ENCODE measurements at places on chromosomes 1 and 21.

- no peak for DNase-seq
Measured at GRCh38 chr1:92503043-92503925, 16.6 kb upstream of the GFI1 start.

DNA sequence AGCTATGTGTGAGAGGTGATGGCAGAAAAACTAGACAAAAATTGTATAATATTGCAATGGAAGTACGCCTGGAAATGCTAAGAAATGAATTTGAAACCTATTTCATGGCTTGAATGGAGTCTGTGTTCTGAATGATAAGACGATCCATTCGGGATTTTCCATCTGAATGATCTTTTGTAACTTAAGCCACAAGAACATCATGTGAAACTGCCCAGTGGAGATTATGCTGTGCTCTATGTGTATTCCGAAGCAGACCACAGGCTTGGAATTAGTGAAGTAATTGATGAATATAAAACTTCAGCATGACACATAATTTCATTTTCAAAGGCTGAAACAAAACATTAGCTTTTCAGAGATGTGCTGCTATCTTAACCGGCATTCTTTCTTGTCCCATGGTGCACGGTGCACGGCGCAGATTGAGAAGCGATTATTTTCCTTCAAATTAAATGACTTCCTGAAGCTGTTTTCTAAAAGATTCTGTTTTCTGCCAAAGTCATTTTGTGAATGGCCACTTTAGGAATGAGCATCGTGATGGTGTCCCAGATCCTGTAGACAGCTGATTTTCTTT, 652.9 kb downstream of the PLA2G4A start:
- no peak for DNase-seq

GRCh38 chr1:169949139-169949538, 55.4 kb upstream of the SCYL3 start:
- DNase-seq: no peak

DNA sequence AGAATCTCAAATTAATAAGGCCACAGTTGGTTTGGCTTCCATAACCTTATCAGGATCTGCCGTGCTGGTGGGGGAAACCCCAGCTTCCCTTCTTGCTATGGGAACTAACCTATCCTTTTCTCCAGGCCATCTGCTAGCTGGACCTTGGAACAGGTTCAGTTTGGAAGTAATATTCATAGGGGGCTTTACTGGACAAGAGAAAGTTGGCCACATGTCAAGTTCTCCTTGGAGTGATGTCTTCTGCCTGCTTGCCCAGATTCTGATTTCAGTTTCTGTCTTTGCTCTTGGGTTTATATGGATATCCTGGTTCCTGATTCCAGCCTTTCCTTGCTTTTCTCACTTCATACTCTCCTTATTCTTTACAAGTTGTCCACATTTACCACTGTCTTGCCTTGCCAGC, 279.6 kb downstream of the ASTN1 start:
- DNase-seq: no peak

DNA sequence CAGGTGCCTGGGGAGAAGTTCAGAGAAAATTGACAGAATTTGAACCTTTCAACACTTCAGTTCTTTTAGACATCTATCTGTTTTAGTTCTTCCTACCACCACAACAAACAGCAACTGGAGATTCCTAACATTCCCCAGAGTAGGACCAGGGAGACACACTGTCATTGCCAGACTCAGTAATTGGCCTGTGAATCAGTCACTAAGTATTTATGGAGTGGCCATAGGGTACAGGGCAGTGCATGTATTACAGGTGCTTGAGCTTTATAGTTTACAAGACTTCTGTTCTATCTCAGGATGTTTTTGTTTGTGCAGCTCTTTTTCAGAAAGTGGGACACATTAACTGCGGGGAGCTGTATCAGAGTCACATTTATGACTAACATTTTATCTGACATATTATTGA, 1.7 kb downstream of the CDC14A start:
- DNase-seq: no peak
